Hypothalamus (tissue), 51 donors: ENCODE measurements at places on chromosomes 12 and 14.

DNA sequence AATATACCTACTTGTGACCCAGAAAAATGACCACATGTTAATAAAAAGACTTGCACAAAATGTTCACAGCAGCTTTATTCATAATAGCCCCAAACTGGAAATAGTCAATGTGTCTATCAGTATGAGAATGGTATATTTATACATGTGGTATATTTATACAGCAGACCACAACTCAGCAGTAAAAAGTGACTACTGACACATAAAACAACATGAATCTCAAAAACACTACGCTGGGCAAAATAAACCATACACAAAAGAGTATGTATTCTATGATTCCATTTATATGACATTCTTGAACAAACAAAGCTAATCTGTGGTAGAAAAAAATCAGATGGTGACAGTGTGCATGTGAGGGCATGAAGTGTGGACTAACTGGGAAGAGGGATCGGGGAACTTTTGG is 35.1 kb downstream of the ARF6 start:
- DNase-seq, result no peak

GRCh38 chr14:77872983-77873382 is 73.1 kb downstream of the ADCK1 start:
- no peak for DNase-seq

GRCh38 chr14:66652525-66653106 is 144.7 kb downstream of the GPHN start:
- DNase-seq, result no peak

DNA sequence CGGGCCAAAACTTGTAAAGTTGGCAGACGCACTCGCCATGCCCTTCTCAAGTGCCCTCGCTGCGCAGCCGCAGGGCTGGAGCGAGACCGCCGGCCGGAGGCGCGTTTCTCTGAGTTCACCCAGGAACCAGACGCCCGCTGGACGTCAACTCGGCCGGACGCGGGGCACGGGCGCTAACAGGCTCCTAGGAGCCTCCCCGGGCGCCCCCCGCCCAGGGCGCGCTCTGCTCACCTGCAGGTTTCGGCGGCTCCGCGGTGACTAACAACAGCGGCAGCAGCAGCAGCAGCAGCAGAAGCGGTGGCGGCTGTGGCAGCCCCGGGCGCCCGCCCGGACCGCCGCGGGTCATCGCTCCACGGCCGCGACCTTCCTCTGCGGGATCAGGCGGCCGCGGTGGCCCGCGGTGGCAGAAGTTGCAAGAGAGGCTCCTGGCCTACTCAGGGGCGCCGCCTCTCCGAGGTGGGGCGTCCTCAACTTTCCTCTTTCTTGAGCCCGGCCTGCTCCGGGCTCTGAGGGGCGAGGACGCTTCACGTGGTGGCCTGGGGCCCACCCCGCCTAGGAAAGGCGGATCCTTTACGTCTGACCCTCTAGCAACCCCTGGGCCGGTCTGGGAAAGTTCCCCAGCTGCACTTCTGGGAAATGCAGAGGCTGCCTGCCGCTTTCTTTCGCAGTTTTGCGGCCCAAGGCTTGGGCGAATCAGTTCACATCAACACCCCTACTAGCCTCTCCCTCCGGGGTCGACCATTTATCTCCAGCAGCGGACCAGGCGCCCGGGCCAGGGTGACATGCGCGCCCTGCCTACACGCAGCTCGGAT is at the start of gene PLBD1:
Gene PLBD1 (minus strand): TSS at position 533 of the 812 bp plus-strand sequence. CDS start 187 bp downstream, at position 346.
- no peak for DNase-seq

GRCh38 chr12:110199339-110200123 is 75.4 kb downstream of the IFT81 start:
- no peak for DNase-seq

DNA sequence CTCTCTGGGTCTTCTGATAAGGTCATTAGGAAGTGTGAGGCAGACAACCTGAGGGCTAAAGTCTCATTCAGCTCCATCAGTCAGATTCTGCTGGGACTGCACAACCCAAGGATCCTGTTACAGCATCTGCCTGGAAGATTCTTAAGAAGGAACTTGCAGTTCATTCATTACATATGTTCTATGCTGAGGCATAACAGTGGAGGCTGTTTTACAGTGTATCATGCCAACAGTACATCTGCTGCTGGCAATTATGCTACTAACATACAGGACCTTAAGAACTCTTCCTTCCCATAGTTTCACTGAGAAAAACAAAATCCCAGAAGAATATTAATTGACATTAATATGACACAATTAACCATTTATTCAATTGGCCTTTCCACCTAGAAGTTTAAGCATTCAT is 968.6 kb downstream of the DIO2 start:
- no peak for DNase-seq

DNA sequence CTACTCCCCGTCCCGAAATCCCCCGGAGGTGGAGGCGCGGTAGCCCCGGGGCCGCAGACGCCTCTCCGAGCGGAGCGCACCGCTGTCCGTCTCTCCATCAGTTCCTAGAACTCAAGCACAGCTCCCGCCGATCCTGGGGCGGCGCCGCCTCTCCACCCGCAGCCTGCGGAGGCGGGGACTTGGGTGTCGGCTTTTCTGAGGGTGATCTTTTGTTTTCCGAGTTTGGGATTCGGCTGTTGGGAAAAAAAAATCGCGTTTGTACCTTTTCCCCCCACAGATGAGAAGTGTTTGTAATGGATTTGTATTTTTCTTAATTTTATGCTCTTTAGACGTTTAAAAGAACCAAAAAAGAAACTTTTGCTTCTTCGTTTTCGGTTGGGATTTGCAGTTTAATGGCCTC is 26.6 kb downstream of the LRCOL1 start:
- DNase-seq, result no peak

DNA sequence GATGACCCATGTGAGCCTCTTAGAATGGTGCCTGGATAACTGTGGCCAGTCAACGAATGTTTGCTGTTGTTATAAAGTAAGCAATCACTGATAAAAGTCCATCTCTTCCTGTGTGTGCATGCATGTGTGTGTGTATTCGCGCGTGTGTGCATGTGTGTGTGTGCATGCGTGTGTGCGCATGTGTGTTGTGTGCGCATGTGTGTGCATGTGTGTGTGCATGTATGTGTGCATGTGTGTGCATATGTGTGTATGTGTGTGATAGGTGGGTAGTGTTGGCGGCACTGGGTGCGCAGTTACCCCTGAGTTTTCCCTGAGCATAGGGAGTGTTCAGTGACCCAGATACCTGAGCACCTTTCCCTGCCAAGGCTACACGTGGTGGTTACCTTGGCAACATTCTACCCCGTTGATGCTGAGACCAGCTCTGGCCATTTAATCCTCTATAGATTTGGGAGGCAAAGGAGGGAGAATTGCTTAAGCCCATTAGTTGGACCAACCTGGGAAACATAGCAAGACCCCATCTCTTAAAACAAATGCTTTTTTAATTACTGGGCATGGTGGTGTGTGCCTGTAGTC is 137.8 kb downstream of the SLC15A4 start:
- no peak for DNase-seq

DNA sequence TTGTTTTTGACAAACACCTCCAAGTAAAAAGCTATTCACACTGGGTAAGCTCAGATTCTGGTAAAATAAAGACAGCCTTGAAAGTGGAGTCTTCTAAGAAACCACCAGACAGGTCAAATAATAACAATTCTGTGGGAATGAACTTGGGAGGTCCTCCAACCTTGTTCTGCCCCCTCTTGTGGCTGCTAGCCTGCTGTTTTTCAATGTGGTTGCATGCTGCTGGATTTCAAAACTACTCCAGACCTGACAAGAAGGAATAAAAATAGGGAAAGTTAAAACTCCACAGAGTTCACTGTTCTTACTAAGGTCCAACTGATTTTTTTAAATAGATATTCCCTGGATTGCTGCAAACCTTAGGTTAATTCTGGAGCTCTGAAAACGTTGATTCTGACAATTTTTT is 32.2 kb upstream of the RIN3 start:
- no peak for DNase-seq

- DNase-seq, result no peak
Measured at GRCh38 chr14:55911776-55912175, 206.4 kb upstream of the PELI2 start.

DNA sequence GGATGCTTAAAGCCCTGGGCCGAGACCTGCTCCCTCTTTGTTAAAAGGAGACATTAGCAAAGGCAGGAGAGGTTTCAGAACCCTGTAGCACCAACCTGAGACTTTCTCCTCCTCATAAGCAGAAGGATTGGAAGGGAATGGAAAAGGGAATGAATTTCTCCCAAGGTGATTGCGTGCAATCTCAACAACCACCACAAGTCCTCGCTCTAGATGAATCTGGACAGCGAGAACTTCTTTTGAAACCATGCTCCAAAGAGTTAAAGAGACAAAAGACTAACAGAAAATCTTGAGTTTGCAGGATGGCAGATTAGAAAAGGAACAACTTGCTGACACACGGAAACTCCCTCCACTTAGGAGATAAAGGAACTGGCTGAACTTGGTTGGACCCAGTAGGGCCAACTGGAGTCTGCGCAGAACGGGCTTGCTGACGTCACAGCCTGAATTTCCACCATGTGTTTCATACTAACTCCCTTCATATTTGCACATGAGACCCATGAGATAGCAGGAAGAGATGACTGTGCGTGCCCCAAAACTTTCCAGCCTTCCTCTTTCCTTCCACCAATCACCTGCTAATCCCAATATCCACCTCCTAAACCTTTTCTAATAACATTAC is 137.0 kb downstream of the PTPN11 start:
- DNase-seq, result no peak

DNA sequence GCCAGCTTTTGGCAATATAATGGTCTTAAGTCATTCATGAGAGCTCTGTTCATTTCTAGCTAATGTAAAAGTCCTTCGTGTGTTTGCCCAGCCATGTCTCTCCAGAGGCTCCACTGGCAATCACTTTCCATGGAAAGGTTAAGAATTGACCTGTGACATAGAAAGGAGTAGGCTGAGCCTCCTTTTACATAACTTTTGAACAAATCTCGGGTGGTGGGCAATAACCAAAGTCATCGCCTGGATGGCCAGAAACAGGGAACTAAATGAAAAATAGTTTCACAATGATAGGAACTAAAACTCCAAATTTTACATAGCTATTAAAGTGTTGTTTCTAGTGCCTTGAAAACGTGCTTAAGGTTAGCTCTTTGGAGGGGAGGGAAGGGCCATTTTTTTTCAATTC is 6.5 kb downstream of the BHLHE41 start:
- no peak for DNase-seq
